ENCODE measurements at places on chromosomes 5 and 9.

DNA sequence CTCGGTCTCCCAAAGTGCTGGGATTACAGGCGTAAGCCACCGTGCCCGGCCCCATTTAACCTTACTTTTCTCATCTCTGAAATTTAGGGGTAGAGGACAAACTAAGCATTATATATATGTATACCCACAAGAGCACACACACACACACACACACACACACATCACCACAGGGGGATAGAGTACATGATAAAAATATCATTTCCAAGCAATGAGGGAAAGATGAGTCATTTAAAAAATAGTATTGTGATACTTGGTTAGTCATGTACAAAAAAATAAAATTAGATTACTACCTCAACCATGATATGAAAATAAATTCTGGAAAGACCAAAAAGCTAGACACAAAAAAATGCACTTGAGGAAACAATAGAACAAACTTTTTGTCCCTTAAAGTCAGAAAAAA lies 67.2 kb downstream of the CDH18 start:
- DNase-seq: peak; percentile 48

DNA sequence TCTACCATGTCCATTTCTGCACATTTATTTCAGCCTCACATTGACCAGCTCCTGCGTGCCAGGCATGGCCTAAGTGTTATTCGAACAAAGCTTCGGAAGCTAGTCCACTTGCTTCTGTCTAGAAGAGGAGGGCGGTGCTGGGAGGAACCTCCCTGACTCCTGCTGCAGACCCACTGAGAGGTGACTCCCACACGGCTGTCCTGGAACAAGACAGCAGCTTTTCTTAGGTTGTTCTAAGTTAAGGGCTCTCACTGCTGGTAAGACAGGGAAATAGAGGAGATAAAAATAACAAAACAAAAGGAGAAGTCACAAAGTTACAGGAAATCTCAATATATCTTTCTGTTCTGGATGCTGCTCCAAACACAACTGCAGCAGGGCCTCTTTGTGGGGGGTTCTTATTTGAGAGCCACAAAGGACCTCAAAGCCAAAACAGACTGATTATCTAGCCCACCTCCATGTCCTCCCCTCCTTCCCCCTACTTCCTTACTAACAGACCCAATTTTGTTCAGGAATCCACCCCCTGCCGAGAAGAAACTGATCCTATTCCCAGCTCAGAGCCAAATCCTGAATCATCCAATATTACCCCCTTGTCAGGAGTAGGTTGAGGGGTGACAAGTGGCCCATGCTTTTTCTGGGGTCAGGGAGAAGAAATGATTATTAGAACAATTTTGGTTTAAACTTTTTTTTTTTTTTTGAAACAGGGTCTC lies 28.4 kb upstream of the KCNIP1 start:
- no peak for DNase-seq

GRCh38 chr9:23826120-23826629 lies at the start of gene ELAVL2:
Gene ELAVL2 (minus strand): TSS chr9:23826240. CDS start chr9:23762234, 64,006 bp downstream.
- peak; percentile 90 for DNase-seq

GRCh38 chr9:32180597-32180996 lies 203.8 kb upstream of the ACO1 start:
- DNase-seq: no peak

- DNase-seq: no peak
These were observed 40.0 kb downstream of the GSN start for GRCh38 chr9:121307976-121308375.

DNA sequence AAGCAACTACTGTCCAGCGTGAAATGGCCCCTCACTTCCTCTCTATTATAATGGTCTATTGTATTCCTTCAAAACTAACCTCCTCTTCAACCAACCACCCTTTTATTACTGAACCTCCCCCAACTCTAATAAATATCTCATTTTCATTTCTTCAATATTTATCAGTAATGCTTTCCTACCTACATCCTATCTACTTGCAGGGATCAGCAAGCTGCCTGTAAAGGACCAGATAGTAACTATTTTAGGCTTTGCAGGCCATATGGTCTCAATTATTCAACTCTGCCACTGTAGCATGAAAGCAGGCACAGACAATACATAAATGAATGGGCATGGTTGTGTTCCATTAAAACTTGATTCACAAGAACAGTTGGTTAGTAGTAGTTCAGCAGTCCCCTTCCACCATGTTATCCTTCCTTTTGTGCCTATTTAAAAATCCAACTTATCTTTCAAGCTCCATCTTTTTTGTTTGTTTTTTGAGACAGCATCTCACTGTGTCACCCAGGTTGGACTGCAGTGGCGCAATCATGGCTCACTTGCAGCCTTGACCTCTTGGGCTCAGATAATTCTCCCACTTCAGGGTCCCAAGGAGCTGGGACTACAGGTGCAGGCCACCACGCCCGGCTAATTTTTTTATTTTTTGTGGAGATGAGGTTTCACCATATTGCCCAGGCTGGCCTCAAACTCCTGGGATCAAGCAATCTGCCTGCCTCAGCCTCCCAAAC lies 45.8 kb downstream of the PCDHGC5 start:
- DNase-seq: no peak

DNA sequence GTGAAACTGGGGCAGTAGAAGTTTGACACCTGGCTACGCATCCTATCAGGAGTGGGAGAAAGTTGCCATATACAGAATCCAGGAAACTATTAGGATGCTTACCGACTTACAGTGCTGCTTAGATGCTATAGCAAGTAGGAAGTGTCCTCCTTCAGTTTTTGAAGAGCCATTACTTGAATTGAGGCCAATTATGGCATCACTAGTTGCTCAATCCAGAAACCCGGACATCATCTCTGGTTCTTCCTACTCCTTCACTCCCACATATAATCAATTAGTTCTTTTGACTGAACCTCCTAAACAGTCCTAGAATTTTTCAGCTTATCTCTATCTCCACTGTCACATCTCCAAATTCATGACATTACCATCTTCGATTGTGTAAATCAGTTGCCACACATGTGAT lies 41.8 kb upstream of the UGCG start:
- DNase-seq: peak; percentile 24

GRCh38 chr9:90070056-90070455 lies 465.2 kb downstream of the GADD45G start:
- no peak for DNase-seq

GRCh38 chr9:93161786-93162562 lies 22.0 kb upstream of the WNK2 start:
- DNase-seq: peak; percentile 44

- no peak for DNase-seq
These were observed 50.6 kb downstream of the TGFBI start for GRCh38 chr5:136079195-136079985.

DNA sequence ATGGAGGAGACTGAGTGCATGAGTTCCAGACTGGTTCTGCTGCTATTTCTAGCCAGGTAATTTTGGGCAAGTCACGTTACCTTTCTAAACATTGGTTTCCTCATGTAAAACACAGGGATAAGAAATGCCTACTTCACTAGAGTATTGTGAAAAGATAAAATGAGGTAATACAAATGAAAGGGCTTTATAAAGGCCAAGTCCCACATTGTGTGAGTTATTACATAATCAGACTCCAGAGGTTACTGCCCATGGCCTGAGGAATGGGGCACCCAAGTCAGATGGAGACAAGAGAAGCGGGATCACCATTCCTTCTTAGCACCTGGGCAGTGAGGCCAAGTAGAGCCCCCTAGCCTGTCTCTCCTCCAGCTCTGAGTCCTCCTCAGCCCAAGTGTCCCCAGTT lies 7.5 kb downstream of the HBEGF start:
- DNase-seq: no peak

- DNase-seq: peak; percentile 70
These were observed 720.2 kb upstream of the TYRP1 start for GRCh38 chr9:11973011-11973410.

- DNase-seq: no peak
These were observed 1349.6 kb upstream of the C9orf72 start for GRCh38 chr9:28922891-28923290.

DNA sequence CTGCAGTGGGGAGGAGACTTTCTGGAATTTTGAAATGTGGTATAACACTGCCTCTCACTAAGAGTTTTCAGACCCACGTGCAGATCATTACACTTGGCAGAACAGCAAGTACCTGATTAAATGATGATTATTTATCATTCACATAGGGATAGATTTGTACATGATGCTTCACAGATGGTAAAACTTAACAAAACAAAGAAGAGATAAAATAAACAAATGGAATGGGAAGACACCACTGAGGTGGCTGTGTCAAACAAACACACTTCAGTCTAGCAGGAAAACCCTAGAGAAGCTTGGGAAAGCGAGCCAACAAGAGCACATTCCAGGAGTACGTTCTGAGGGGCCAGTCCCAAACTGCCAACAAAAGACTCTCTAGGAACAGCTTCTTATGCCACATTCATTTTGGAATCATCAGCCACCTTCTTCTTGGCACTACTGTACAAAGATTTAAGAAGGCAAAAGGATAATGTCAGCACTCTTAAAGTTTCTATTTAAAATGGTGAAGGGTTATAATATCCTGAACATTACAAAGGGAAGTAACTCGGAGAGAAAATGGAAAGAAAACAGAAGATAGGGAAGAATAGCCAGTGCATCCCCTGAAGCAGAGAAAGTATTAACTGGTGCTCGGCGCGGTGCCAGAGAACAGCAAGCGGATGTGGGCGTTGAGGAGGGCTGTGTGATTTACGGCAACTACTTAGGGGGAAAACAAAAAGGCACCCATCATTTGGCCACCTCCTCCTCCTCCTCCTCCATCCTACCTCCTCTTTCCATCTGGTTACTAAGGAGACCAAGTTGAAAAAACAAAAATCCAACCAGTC lies 1.6 kb downstream of the MED27 start:
- peak; percentile 46 for DNase-seq

GRCh38 chr5:86337667-86338460 lies 279.9 kb upstream of the COX7C start:
- no peak for DNase-seq

- peak; percentile 53 for DNase-seq
These were observed 63.6 kb downstream of the PALM2AKAP2 start for GRCh38 chr9:109843641-109844040.

GRCh38 chr9:98104445-98104881 lies 14.6 kb downstream of the TRIM14 start:
- DNase-seq: no peak

GRCh38 chr5:89900346-89900745 lies 509.2 kb downstream of the CETN3 start:
- DNase-seq: no peak

- DNase-seq: peak; percentile 2
These were observed 56.1 kb downstream of the AGXT2 start for GRCh38 chr5:34991486-34992238.

- no peak for DNase-seq
These were observed 29.3 kb downstream of the B4GALT1 start for GRCh38 chr9:33137781-33138264.

DNA sequence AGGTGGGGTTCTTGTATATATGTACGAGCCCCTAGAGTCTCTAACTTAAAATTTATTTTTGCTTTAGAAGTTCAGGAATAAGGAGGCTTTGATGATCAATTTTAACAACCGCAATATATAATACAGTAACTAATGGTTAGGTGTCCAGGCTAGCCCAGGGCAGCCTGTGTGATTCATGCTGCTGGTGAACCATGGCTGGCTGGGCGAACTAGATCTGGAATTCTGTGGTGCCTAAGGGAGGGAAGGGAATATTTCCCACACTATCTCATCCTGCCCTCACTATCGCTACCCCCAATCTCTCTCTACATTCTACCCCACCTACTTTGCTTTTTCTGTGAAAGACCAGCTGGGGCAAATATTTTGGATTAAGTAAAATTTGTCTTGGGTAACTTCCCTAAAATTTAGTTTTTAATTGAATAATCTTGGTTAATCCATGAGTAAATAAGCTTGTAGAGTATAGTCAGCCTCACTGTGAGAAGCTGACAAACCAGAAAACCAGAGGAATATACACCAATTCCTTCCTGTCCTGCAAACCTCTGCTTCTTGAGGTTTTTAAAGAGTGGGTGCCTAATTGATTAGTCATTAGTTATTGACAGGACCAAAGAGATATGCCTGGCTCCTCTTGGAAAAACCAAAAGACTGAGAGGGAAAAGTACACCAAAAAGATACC lies 115.1 kb upstream of the CCDC152 start:
- DNase-seq: no peak

GRCh38 chr5:157388111-157388710 lies 71.8 kb upstream of the NIPAL4 start:
- peak; percentile 22 for DNase-seq

GRCh38 chr5:146466521-146467349 lies 19.6 kb downstream of the TCERG1 start:
- DNase-seq: peak; percentile 41

DNA sequence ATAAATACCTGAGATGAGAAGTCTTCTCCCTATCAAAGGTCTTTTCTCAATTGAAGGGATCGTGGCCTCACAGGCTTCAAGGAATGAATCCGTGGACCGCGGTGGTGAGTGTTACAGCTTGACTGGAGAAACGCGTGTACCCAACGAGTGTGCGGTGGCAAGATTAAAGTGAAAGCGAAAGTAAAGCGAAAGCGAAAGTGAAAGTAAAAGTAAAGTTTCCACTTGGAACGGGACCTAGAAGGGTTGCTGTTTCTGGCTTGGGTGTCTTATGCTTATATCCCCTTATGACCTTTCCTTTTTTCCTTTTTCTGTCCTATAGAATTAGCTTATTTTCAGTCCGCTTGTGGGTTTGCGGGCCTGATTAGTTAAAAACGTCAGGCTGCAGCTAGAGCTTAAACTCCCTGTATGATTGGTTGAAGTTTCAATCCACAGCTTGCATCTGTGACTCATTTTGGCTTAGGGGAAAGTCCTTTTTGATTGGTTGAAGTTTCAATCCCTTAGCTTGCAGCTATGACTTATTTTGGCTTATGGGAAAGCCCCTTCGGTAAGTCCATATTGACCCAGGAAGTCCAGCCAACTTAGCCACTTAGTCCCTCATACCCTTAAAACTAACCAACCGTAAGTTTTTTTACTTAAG lies 924.3 kb upstream of the CDH10 start:
- DNase-seq: no peak

DNA sequence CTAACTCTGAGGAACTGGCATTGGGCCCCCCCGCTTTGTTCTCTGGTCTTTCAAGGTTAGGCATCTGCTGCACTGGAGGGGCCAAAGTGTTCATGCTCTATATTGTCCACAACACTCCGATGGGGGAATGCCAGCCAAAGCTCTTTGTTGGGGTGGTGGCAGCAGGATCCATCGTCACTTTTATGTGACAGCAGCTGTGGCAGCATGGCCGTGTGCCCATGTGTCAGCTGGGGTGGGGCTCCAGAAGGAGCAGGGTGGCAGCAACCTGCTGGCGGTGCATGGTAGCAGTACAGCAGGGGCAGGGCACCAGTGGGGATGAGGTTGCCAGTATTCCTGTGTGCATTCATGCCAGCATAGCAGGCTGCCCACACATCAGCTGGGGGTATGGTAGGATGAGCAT lies 28.2 kb downstream of the ITGA2 start:
- DNase-seq: no peak

- no peak for DNase-seq
These were observed 17.4 kb upstream of the RIC1 start for GRCh38 chr9:5611321-5612184.

DNA sequence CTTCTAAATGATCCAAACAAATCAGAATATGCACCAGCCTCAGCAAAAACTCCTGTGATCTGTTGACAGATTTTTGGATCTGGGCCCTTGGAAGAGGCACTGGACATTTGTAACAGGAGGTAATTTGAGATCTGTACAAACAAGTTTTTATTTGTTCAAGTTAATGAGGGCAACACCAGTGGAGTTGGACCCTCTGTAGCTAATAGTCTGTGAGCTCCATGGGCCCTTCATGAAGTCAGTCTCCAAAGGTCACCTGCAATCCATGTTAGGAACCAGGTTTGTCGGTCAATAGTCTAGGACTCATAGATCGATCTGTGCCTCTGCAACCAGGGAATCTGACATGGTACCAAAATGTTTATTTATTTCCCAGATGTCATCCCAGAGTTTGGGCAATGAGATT lies 40.9 kb downstream of the PAM start:
- DNase-seq: no peak

- no peak for DNase-seq
These were observed 64.2 kb upstream of the SPTLC1 start for GRCh38 chr9:92179286-92180001.

Data from fibroblast of the aortic adventitia (primary cell).